NCI-H1694 treated with DMSO at 0.1 percent for 48 hours (cell line): ENCODE measurements at places on chromosomes 4 and X.

DNA sequence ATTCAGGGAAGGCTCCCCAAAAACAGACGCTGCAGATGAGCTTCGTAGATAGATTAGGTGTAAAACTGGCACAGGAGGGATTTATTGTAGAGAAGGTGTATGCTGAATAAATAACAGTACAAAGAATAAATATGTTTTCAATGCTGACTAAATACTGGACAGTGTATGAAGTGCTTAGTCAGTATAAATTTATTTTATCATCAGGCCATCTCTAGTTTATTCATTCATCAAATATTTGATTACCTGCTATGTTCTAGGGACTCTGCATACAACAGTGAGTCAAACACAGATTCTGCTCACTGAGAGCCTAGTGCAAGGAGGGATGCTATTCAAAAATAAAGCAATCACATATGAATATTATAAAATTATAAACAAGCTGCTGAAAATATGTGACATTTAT, 63.6 kb upstream of the TSPAN5 start:
- no peak for DNase-seq

DNA sequence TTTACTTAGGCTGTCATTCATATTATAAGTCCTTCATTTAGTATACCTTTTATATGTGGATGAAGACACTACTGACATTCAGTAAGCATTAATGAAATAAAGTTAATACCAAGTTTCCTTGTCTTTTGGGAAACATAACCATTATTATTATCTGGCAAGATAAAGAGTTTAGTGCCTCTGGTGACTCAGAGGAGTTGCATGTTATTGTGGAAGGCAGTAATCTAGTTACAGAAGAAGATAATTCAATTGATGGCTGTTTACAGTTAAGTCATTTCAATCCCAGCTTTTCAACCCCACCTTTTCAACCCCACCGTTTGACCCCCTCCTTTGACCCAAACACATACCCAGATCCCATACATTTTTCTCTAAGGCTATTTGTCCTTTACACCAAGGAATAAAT, 143.8 kb downstream of the FANCB start:
- DNase-seq = no peak

DNA sequence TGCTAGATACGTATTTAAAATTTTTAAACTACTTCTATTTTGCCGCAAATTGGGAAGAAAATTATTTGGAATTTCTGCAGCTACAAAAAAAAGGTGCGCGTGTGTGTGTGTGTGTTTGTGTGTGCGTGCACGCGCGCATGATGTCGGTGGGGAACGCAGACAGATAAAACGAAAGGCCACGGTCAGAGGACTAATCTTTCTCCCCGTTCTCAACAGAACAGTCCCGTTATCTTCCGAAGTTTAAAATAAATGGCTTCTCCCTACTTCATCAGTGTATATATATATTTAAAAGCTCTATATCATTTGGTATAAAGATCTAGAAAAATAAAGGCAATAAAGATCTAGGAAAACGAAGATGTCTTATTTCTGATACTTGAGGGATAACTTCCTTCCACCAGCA, 1.5 kb downstream of the MGARP start:
- no peak for DNase-seq

DNA sequence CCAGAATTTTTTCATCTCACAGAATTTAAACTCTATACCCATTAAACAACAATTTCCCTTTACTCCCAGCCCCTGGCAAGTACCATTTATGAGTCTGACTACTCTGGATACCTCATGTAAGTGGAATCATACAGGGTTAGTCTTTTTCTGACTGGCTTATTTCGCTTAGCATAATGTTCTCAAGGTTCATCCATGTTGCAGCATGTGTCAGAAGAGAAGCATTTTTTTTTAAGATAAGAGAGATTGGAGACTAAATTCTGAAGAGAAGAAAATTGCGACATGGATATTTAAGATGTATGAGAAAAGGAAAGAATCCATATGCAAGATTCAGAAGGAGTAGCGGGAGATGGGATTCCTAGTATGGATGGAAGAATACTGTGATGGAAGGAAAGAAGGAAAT, 11.3 kb upstream of the SLC9B1 start:
- no peak for DNase-seq

DNA sequence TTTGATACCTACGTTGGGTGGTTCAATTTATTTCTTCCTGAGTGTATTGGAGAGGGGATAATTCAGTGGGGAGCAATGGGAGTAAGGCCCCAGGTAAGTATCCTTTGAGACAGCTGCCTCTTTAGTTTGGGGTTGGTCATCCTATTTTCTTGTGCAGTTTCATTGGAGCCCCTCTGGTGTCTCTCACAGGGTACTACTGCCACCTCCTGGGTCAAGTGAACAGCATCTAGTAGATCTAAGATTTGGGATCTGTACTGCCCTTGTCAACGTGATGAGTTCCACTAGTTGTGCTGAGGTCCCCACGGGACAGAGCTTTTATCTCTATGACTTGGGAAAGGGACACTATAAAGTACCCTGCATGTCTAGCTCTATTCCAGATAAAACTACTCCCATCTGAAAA, 80.6 kb downstream of the PBDC1 start:
- DNase-seq = peak; percentile 23

DNA sequence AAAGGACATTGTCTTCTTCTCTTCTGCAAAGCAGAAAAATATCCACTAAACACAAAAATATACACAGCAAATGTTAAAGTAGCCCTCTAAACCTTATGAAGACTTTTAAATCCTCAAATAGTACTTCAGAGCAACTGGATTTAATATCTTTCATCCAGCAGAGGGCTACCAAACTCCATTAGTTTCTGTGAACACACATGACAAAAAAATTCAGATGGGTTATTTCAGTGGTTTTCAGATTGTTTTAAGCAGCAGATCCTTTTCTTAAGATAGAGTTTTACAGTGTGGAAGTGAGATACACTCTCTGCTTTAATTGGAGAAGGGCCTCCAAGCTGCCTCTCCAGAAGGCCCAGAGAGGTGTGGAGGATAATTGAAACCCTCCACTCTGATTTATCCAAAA, 56.7 kb downstream of the ANK2 start:
- peak; percentile 25 for DNase-seq

- DNase-seq = no peak
These were observed 20.2 kb downstream of the ITGB1BP2 start for GRCh38 chrX:71321731-71322130.

GRCh38 chr4:181289198-181289597, 954.0 kb upstream of the TENM3 start:
- DNase-seq = no peak

DNA sequence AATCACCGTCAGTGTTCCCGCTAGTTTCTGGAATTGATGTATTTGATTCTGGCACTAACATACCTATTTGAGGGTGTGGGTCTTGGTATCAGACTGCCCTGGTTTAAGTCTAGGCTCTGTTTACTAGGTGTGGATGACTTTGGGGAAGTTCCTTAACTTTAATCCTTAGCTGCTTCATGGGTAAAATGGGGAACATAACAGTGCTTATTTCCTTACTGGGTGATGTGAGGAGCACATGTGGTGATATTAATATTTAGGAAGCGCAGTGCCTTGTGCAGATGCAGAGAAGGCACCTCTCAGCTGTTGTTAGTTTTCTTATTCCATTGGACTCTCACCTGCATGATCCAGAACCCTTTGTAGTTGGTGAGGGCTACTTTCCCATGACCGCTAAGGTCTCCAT, 17.1 kb downstream of the RNF4 start:
- no peak for DNase-seq

GRCh38 chr4:174707051-174707676, 121.9 kb downstream of the GLRA3 start:
- DNase-seq = no peak

DNA sequence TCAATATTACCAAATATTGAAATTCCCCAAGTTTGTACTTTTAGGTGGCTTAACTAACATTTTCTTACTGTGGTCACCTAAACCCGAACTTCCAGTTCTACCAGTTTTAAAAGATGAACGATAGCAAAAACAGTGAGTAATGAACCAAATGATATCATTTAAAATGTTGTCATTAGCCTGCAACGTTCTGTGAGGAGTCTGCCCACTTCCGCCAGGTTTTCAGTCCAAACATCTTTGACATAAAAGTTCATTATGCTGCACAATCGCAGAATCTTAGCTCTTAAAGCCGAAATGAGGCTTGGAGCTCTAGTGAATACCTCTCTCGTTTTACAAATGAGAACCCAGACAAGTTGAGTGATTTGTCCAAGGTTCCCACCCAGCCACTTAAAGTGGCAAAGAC, 762 bp downstream of the PIGA start:
- DNase-seq = no peak

- DNase-seq = no peak
These were observed 67.8 kb downstream of the SPCS3 start for GRCh38 chr4:176387571-176387970.

- DNase-seq = no peak
These were observed 598.2 kb upstream of the BOD1L1 start for GRCh38 chr4:14225688-14226207.

- DNase-seq = no peak
These were observed 578 bp upstream of the CORIN start for GRCh38 chr4:47838445-47838844.

- peak; percentile 61 for DNase-seq
These were observed 46.7 kb downstream of the C4orf46 start for GRCh38 chr4:158624889-158625478.

DNA sequence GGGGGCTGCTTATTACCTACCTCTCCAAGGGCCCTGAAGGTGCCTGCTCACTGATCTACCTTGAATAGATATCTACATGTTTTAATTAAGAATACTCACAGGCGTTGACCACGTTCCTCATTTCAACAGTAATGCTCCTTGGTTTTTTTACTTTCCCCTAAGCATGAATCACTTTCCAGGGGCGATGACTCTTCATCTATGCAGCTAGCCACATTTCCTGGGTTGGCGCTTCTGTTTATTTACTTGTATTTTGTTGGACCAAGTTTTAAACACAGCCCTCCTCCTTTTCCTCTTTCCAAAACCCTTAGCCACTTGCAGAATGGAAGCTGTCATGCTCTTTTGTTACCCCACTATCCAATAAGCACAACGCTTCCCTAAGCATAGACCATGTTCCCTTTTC, 50.8 kb downstream of the CBLL2 start:
- DNase-seq = no peak

GRCh38 chr4:82614838-82615449, 53.2 kb upstream of the TMEM150C start:
- DNase-seq = no peak

DNA sequence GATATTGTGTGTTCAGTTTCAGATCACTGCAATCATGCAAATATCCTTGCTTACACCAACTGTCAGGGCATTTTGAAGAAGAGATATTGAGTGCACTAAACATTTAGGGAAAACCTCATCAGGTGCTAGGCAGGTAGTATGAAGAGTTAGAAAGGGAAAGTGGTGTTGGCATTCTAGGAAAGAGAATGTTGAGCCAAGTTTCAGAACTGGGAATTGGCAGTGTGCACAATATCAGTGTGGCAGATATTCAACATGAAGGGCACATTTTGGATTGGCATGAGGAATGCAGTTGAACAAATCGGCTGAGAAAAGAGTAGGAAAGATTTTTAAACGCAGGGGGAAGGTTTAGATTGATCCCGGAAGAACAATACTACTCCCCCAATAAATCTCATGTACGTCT, 43.4 kb upstream of the SMAD1 start:
- DNase-seq = no peak

DNA sequence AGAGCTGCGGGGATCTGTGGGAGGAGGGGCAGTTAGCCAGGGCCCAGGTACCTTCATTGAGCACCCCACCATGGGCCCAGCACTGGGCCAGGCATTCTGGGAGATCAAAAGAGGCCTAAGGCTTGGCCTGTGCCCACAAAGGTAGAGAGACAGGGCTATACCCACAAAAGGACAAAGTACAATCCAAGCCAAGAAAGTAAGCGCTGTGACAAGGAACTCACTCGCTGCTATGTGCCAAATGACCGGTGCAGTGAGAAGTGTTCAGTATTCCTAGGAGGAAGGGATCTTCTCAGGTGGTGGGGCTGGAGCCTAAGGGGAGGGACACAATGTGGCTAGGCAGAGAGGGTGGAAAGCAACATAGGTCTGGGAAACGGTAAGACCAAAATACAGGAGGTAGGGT, 8.8 kb upstream of the FRMPD3 start:
- DNase-seq = no peak

GRCh38 chr4:108361886-108362285, 193.2 kb upstream of the LEF1 start:
- no peak for DNase-seq

- DNase-seq = peak; percentile 45
These were observed 282.9 kb downstream of the USP46 start for GRCh38 chr4:52376132-52376704.

DNA sequence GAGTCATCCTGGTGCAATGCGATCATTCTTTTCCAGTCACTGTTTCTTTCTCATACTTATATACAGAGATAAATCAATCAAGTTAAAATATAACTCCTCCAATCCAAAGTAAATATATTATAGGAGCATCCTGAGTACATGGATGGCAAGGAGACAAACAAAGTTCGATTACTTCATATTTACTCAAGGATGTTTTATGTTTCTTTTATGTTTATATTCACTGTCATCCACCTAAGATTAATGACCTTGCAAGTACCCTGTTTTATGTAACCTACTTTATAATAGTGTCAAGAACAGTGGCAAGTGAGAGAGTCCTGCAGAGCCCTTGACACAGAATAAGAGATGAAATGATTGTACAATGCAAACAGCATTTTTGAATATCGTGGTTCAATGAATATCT, at the start of gene UGT2B11:
TSS of gene UGT2B11 (minus strand) at position 33 of the 400 bp plus-strand sequence. CDS start at position 7, 26 bp downstream.
- DNase-seq = no peak

DNA sequence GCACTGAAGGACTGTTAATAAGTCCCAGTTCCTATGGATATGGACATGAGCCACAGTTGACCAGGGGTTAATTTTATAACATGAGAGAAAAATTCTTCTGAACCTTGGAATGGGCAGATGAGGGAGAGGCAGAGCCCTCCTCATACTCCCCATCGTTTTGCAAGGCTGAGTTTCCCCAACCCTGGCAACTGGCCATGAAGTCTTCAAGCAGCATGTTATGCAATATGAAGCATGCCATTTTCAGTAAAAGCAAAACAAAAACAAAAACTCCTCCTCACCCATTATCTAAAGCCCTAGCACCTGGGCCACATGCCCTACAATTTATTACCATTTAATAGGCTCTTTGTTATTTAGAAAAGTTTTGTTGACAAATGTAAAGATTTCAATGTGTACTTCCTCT, 64.5 kb downstream of the GPC4 start:
- no peak for DNase-seq

DNA sequence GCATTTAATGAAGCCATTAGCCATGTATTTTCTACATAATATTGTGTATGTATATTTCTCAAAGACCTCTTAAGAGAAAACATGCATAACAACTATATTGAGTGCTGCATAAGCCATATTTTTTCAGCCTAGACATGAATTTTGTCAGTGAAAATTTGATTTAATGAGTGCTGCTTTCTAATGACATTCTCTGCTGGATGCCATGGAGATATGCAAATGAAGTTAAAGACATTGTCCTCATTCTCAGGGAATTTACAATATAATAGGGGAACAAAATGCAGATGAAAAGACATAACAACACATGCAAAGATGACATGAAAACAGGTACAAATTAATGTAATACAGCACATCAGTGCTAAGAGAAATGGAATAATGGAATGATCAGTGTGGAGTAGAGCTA, 118.7 kb downstream of the ATOH1 start:
- no peak for DNase-seq
